NCI-H524 treated with DMSO at 0.1 percent for 48 hours (cell line): ENCODE measurements at places on chromosomes 2 and 18.

GRCh38 chr2:211440107-211440506 lies 883.7 kb downstream of the CPS1 start:
- DNase-seq = no peak

GRCh38 chr2:219792446-219792845 lies 165.0 kb downstream of the SLC4A3 start:
- DNase-seq = no peak

DNA sequence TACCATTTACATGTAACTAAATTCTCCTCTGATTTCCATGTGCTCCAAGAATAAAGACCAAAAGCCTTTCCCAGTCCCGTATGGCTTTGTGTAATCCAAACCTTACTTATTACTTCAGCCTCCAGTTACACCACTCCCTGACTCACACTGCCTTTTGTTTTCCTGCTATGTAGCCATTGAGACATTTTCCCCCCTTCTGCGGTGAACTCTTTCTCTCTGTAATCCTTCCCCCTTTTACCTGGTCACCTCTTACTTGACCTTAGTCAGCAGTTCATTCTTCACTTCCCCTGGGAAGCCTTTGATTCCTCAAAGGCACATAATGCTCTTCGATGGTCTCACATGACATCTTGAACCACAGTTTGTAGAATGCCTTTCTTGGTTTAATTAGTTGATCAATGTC lies 256.0 kb upstream of the FANCL start:
- DNase-seq = no peak

DNA sequence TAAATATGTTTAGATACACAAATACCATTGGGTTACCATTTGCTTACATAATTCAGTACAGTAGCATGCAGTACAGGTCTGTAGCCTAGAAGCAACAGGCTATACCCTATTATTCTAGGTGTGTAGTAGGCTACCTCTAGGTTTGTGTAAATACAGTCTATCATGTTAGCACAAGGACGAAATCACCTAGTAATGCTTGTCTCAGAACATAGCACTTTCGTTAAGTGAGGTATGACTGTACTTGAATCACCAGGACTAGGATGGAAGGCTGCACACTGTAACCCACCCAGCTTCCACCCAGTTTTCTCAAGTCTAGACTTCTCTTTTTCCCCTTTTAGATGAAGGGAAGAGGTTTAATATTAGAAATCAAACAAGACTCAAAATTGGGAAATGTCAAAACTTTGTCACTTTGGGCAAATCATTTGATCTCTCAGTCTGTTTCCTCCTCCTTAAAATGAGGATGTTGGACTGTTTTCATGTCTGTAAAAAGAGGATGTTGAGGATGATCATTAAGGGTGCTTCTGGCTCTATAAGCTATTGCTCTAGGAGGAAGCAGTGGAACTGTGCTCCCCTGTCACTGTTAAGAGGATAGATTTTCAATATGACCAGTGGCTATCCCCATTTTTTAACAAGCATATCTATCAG lies 3.7 kb upstream of the SOCS6 start:
- DNase-seq = no peak

GRCh38 chr2:65864619-65865018 lies 432.2 kb upstream of the SPRED2 start:
- no peak for DNase-seq

DNA sequence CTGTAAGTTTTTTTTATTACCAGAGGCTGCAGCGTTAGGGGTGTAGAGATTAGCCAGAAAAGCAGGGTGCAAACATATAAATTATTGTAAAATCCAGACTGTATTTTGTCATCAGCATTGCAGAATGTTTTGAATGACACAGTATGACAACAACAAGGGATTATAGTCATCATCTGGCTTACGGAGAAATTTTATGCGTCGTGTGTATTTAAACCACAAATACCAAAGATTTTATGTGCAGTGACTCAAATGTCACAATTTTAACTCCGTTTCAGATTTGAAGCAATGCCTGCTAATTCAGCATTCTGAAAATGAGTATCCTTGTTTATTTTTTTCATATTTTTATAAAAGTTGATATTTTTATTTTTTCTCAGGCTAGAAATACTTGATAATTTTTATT lies 19.4 kb upstream of the TMX3 start:
- DNase-seq = no peak

DNA sequence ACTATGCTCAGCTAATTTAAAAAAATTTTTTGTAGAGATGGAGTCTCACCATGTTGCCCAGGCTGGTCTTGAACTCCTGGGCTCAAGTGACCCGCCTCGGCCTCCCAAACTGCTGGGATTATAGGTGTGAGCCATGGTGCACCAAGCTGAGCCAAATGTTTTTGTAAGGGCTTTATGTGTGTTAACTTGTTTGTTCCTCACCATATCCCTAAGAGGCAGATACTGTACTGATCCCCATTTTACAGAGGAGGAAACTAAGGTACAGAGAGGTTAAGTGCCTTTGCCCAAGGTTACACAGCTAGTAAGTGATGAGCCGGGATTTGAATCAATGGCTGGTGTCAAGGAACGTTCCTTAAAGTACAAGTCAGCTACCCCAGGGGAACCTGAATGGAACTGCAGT lies 85.3 kb upstream of the KLF7 start:
- no peak for DNase-seq
